Breast epithelium (tissue), 4 donors: ENCODE measurements at places on chromosomes 13 and 19. TPM values are rescaled to one million over a fixed set of nuclear protein-coding genes. Genes with fewer than 3 reads are reported as not detected.
A peak's percentile ranks its signal among the peaks of the same experiment; 100 is the strongest.

Gene CHST8
- total RNA-seq = 14.1 TPM

GRCh38 chr19:3606174-3606689 is 443 bp downstream of the TBXA2R start:
- H3K27me3 ChIP-seq = no peaks in the 10 kb centered on the region
- H3K4me1 ChIP-seq = peaks cover 7% of the 10 kb centered on the region
- H3K27ac ChIP-seq = peak overlapping the region; percentile 73

DNA sequence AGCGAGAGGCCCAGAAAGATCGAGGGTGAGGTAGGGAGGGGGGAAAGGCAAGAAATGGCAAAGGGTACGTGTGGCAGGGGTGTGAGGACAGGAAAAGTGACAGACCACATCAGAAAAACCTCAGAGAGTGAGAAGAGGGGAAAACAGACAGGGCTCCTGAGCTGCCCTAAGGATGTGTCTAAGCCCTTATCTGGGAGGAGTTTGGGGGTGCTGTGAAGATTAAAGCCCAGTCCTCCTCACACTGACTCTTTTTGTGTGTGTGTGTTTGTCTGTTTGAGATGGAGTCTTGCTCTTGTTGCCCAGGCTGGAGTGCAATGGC is 703 bp upstream of the PTH2 start:
- H3K36me3 ChIP-seq = no peaks in the 10 kb centered on the region
- peaks cover 14% of the 10 kb centered on the region for H3K4me1 ChIP-seq
- no peak overlapping the region for H3K27ac ChIP-seq

Gene SIGLEC9
- total RNA-seq = 3.4 TPM

- H3K27ac ChIP-seq = no peak overlapping the region
- H3K27me3 ChIP-seq = no peaks in the 10 kb centered on the region
- DNase-seq = no peak
- H3K4me1 ChIP-seq = no peaks in the 10 kb centered on the region
- no peaks in the 10 kb centered on the region for H3K36me3 ChIP-seq
- no peak overlapping the region for H3K4me3 ChIP-seq
Measured at GRCh38 chr19:16938211-16938610, 49.4 kb downstream of the F2RL3 start.

DNA sequence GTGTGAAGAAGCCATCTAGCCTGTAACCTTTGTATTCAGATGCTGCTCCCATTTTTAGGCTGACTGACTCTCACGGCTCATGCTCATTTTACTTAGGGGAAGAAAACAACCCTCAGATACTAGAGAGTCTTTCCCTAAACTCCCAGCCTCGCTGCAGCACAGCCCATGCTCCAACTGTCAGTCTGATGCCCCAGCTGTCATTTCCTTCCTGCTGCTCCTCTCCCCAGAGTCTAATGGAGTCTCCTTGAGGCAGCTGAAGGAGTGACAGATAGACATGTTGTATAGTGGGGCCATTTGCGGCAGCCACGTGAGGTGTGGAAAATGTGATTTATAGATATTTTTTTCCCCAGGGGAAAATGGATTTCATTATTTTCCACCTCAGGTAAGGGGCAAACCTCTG is 59.2 kb upstream of the OLFM4 start:
- no peak overlapping the region for H3K4me3 ChIP-seq
- no peak for DNase-seq
- H3K27ac ChIP-seq = no peak overlapping the region
- no peaks in the 10 kb centered on the region for H3K36me3 ChIP-seq

GRCh38 chr13:35140831-35141230 is 198.8 kb downstream of the NBEA start:
- H3K4me3 ChIP-seq = no peak overlapping the region
- H3K27me3 ChIP-seq = no peaks in the 10 kb centered on the region
- DNase-seq = no peak
- H3K36me3 ChIP-seq = no peaks in the 10 kb centered on the region
- no peaks in the 10 kb centered on the region for H3K4me1 ChIP-seq

Gene ZNF682
- 3.3 TPM for total RNA-seq

DNA sequence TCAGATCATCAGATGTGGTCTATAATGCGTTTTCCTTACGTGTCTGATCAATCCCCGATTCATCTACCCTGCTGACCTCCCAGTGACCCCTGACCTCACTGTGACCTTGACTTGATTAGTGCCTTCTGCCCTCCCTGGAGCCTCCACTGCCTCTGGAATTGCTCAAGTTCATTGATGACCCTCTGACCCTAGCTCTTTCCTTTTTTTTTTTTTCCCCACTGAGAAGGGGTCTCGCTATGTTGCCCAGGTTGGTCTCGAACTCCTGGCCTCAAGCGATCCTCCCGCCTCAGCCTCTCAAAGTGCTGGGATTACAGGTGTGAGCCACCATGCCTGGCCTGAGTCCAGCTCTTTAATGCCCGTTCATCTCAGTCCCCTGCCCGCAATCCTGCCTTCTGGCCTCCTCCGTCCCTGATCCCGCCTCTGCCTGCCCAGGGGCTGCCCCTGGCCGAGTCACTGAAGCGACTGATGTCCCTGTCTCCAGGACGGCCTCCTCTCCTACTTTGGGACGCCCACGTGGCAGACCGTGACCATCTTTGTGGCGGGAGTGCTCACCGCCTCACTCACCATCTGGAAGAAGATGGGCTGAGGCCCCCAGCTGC is 4.0 kb upstream of the FTL start:
- peaks cover 1% of the 10 kb centered on the region for H3K4me1 ChIP-seq
- DNase-seq = no peak
- H3K27ac ChIP-seq = peak overlapping the region; percentile 8
- no peak overlapping the region for H3K4me3 ChIP-seq

GRCh38 chr19:11927227-11927626 is 2.3 kb downstream of the ZNF700 start:
- no peak overlapping the region for H3K4me3 ChIP-seq
- DNase-seq = no peak
- no peak overlapping the region for H3K27ac ChIP-seq
- no peaks in the 10 kb centered on the region for H3K4me1 ChIP-seq
- H3K36me3 ChIP-seq = no peaks in the 10 kb centered on the region

- no peaks in the 10 kb centered on the region for H3K4me1 ChIP-seq
- peaks cover 3% of the 10 kb centered on the region for H3K36me3 ChIP-seq
- no peak overlapping the region for H3K4me3 ChIP-seq
- H3K27ac ChIP-seq = no peak overlapping the region
Measured at GRCh38 chr13:98871727-98872126, 106.1 kb downstream of the DOCK9 start.

- H3K27ac ChIP-seq = peak overlapping the region; percentile 67
- peaks cover 5% of the 10 kb centered on the region for H3K4me1 ChIP-seq
- H3K4me3 ChIP-seq = no peak overlapping the region
- H3K36me3 ChIP-seq = no peaks in the 10 kb centered on the region
Measured at GRCh38 chr13:23377579-23377978, 55.9 kb downstream of the SACS start.

- H3K36me3 ChIP-seq = peaks cover 17% of the 10 kb centered on the region
- no peaks in the 10 kb centered on the region for H3K4me1 ChIP-seq
- DNase-seq = no peak
- no peaks in the 10 kb centered on the region for H3K27me3 ChIP-seq
Measured at GRCh38 chr19:49790866-49791265, 22.2 kb downstream of the FUZ start.

GRCh38 chr19:10892256-10892655 is 20.9 kb downstream of the CARM1 start:
- H3K36me3 ChIP-seq = no peaks in the 10 kb centered on the region
- DNase-seq = no peak
- no peaks in the 10 kb centered on the region for H3K27me3 ChIP-seq
- no peak overlapping the region for H3K4me3 ChIP-seq
- H3K4me1 ChIP-seq = no peaks in the 10 kb centered on the region
- H3K27ac ChIP-seq = peak overlapping the region; percentile 26

DNA sequence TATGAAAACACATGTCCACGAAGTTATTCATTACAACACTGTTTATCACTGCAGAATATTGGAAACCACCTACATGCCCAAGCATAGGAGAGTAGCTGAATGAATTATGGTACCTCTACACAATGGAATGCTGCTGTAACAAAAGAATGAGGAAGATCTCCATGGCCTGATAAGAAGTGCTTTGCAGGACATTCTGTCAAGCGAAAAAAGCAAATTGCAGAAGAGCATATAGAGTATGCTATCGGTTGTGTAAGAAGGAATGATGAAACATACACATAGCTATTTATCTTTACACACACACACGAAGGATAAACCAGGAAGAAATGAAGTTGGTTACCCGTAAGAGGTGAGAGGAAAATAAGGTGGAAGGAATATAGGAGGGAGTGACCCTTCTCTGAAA is 37.5 kb upstream of the CEACAM20 start:
- DNase-seq = no peak
- H3K4me3 ChIP-seq = no peak overlapping the region
- H3K36me3 ChIP-seq = no peaks in the 10 kb centered on the region
- no peaks in the 10 kb centered on the region for H3K4me1 ChIP-seq
- peaks cover 22% of the 10 kb centered on the region for H3K27me3 ChIP-seq

DNA sequence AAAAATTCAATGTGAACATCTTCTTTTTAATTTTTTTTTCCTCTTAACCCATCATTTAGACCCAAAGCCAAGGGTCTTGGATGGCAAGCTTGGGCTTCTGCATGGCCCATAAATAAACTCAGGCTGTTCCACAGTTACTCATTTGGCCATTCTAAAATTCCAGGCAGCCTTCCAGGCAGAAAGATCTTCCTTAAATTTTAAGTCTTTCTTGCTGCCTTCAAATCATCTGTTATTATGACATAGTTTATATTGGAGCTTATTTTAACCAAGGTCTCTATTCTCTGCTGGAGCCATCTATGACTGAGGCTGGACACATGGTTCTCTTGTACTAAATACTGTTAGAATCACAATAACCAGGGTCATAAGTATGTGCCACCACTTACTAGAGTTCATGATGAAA is 317.3 kb upstream of the MAB21L1 start:
- H3K4me3 ChIP-seq = no peak overlapping the region
- DNase-seq = no peak
- H3K27ac ChIP-seq = no peak overlapping the region
- no peaks in the 10 kb centered on the region for H3K27me3 ChIP-seq

Gene NLRP9
- total RNA-seq = not detected

- H3K27me3 ChIP-seq = no peaks in the 10 kb centered on the region
- DNase-seq = no peak
- no peaks in the 10 kb centered on the region for H3K4me1 ChIP-seq
- no peaks in the 10 kb centered on the region for H3K36me3 ChIP-seq
- no peak overlapping the region for H3K4me3 ChIP-seq
Measured at GRCh38 chr13:30364133-30364532, 56.8 kb upstream of the KATNAL1 start.

Gene SBK2
- not detected for total RNA-seq

Gene NAA16
- total RNA-seq = 16.2 TPM

Gene ATF5
- 5.9 TPM for total RNA-seq

GRCh38 chr13:99374994-99375737 is 68.0 kb upstream of the GPR183 start:
- H3K27me3 ChIP-seq = no peaks in the 10 kb centered on the region
- H3K4me3 ChIP-seq = no peak overlapping the region
- H3K4me1 ChIP-seq = no peaks in the 10 kb centered on the region

GRCh38 chr13:40428354-40428753 is 238.1 kb downstream of the FOXO1 start:
- no peak overlapping the region for H3K27ac ChIP-seq
- H3K27me3 ChIP-seq = no peaks in the 10 kb centered on the region
- H3K36me3 ChIP-seq = no peaks in the 10 kb centered on the region
- no peaks in the 10 kb centered on the region for H3K4me1 ChIP-seq
- H3K4me3 ChIP-seq = no peak overlapping the region

- no peaks in the 10 kb centered on the region for H3K4me1 ChIP-seq
- no peaks in the 10 kb centered on the region for H3K27me3 ChIP-seq
- H3K4me3 ChIP-seq = no peak overlapping the region
- no peak overlapping the region for H3K27ac ChIP-seq
Measured at GRCh38 chr13:21616205-21616866, 12.4 kb upstream of the MICU2 start.

DNA sequence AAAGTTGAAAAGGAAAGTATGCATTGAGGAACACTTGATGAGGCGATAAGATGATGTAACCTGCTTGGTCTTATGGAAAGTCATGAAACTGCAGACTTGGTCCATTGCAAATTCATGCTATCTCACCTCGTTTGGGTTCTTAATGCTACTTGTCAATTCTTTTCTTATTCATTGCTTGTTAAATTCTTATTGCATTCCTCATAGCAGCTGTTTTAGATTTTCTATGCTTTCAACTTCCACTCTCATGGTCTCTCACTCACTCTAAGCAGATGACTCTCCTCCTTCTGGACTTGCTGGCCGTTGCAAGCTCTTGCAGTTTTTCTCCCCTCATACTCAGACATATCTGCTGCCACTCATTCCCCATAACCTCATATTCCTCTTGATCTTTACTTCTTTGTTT is 67.8 kb upstream of the CSNK1A1L start:
- H3K27ac ChIP-seq = no peak overlapping the region
- H3K27me3 ChIP-seq = no peaks in the 10 kb centered on the region
- H3K4me1 ChIP-seq = no peaks in the 10 kb centered on the region
- no peak for DNase-seq
- no peak overlapping the region for H3K4me3 ChIP-seq
- H3K36me3 ChIP-seq = no peaks in the 10 kb centered on the region

Gene TMEM59L
- total RNA-seq = not detected

GRCh38 chr19:39498798-39499642 is at the start of gene DLL3:
Gene DLL3, plus strand, starts transcription at chr19:39498947. Its CDS starts 28 bp downstream, at chr19:39498975.
- no peak within 1 kb of the TSS for H3K4me3 ChIP-seq
- H3K27me3 ChIP-seq = peaks cover 72% of the 10 kb centered on the region
- peaks cover 11% of the 10 kb centered on the region for H3K4me1 ChIP-seq
- no peak for DNase-seq

GRCh38 chr13:30129411-30129810 is 177.9 kb downstream of the KATNAL1 start:
- H3K4me3 ChIP-seq = no peak overlapping the region
- no peak overlapping the region for H3K27ac ChIP-seq
- peaks cover 15% of the 10 kb centered on the region for H3K4me1 ChIP-seq
- no peak for DNase-seq
- no peaks in the 10 kb centered on the region for H3K27me3 ChIP-seq

Gene VASP
- total RNA-seq = 52.2 TPM

DNA sequence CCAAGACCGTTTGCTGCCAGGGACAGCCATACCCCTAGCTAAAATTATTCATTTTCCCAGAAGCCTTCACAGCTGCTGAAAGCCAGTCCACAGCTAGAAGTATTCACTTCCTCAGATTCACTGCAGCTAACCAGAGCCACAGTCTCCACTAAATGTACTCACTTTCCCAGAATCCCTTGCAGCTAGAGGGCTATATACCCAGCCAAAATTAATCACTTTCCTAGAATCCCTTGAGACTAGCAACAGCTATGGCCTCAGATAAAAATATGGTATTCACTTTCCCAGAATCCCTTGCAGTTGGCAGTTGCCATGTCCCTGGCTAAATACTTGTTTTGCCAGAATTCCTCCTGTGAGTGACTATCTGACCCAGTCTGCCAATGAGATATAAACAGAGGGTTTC is 13.8 kb upstream of the MEIS3 start:
- H3K27ac ChIP-seq = no peak overlapping the region
- peaks cover 3% of the 10 kb centered on the region for H3K27me3 ChIP-seq
- H3K4me1 ChIP-seq = peaks cover 13% of the 10 kb centered on the region
- no peak overlapping the region for H3K4me3 ChIP-seq
- H3K36me3 ChIP-seq = no peaks in the 10 kb centered on the region
